CD4-positive, alpha-beta T cell (primary cell): ENCODE measurements at places on chromosomes 11 and 22. TPM values are rescaled to one million over a fixed set of nuclear protein-coding genes. Genes with fewer than 3 reads are reported as not detected.

The KCNK4 gene
- not detected for total RNA-seq

- DNase-seq = no peak
- no peaks in the 10 kb centered on the region for H3K36me3 ChIP-seq
- H3K4me3 ChIP-seq = no peak overlapping the region
- H3K4me1 ChIP-seq = peaks cover 39% of the 10 kb centered on the region
- H3K27me3 ChIP-seq = no peaks in the 10 kb centered on the region
- no peak overlapping the region for H3K27ac ChIP-seq
These were observed 16.5 kb downstream of the TMEM258 start for GRCh38 chr11:61775606-61776554.

GRCh38 chr11:10333490-10333889 is 28.6 kb downstream of the ADM start:
- H3K27me3 ChIP-seq = no peaks in the 10 kb centered on the region
- no peak overlapping the region for H3K4me3 ChIP-seq
- no peak overlapping the region for H3K27ac ChIP-seq

GRCh38 chr11:83836883-83837654 is 550.9 kb upstream of the CCDC90B start:
- DNase-seq = no peak
- H3K36me3 ChIP-seq = no peaks in the 10 kb centered on the region
- H3K4me3 ChIP-seq = no peak overlapping the region
- peaks cover 6% of the 10 kb centered on the region for H3K27me3 ChIP-seq

GRCh38 chr11:113567867-113568544 is 92.8 kb upstream of the DRD2 start:
- no peaks in the 10 kb centered on the region for H3K27me3 ChIP-seq
- H3K4me1 ChIP-seq = no peaks in the 10 kb centered on the region
- DNase-seq = no peak
- H3K36me3 ChIP-seq = no peaks in the 10 kb centered on the region
- H3K27ac ChIP-seq = no peak overlapping the region
- H3K4me3 ChIP-seq = no peak overlapping the region

DNA sequence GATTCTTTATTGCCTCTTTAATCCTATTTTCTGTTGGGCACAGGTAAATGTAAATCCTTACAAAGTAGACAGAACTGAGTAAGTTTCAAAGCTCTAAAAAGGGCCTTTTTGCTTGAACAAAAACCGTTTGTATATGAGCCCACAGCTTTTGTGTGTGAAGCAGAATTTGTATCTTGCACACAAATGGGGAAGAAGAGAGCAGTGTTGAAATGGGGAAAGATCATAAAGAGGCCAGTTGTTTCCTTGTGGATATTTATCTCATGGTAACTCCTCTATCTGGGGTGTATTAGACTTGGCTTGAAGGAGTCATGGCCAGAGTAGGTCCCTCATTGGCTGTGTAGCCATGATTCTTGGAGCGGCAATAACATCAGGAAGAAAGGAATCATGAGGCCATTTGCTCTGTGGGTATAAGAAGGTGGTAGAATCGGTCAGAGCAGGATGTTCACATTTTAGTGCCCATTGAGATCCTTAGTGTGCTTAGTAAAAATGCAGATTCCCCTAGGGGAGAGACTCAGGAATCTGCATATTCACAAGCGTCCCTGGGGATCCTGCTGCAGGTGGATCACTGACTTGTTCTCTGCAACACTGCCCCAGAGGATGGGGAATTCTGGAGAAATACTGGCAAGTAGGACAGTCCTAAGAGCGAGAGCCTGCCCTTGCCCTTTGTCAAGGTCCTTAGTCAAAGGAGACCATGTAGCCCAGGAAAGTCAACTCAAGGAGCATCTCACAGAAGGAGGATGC is 126.5 kb downstream of the LDLRAD3 start:
- H3K27ac ChIP-seq = no peak overlapping the region
- no peak overlapping the region for H3K4me3 ChIP-seq
- no peaks in the 10 kb centered on the region for H3K27me3 ChIP-seq
- no peaks in the 10 kb centered on the region for H3K36me3 ChIP-seq

GRCh38 chr11:66858186-66858938 is 1.5 kb downstream of the LRFN4 start:
- no peak overlapping the region for H3K27ac ChIP-seq
- no peaks in the 10 kb centered on the region for H3K36me3 ChIP-seq
- H3K27me3 ChIP-seq = no peaks in the 10 kb centered on the region
- H3K4me3 ChIP-seq = no peak overlapping the region

GRCh38 chr11:64400667-64401066 is 41.7 kb downstream of the RPS6KA4 start:
- DNase-seq = no peak
- no peak overlapping the region for H3K27ac ChIP-seq
- H3K4me3 ChIP-seq = no peak overlapping the region
- no peaks in the 10 kb centered on the region for H3K36me3 ChIP-seq

The LRRC75B gene
- not detected for total RNA-seq

The TP53I11 gene
- total RNA-seq = 4.6 TPM

The TEX12 gene
- 0.82 TPM for total RNA-seq

The IL18 gene
- 0.27 TPM for total RNA-seq

DNA sequence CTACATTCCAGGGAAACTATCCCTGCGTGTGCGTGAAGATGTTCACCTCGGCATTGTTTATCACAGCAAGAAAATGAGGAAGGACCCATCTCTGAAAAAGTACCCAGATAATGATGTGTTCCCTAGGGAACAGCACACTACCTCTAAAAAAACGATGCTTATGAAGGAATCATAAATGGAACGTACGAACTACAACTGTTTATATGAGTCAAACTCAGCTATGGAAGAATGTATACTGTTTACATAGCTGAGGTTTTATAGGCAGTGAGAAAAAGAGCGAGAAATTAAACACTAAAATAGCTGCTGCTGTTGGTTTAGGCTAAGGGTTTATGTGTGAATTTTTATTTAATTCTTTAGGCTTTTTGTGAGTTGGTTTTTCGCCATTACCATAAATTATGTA is 48.9 kb downstream of the APOL1 start:
- peaks cover 14% of the 10 kb centered on the region for H3K4me1 ChIP-seq
- H3K4me3 ChIP-seq = no peak overlapping the region
- no peak overlapping the region for H3K27ac ChIP-seq
- peaks cover 100% of the 10 kb centered on the region for H3K36me3 ChIP-seq

DNA sequence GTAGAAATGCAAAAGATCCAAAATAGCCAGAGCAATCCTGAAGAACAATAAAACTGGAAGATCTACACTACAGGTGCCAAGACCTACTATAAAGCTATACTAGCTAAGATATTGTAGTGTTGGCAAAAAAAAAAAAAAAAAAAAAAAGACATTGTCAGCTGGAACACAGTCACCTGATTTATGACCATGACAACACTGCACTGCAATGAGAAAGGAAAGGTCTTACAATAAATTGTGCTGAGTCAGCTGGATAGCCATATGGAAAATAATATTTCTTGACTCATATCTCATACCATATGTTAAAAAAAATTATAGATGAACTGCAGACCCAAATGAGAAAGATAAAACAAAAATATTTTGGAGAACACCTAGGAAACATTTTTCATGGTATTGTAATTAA is 3.1 kb upstream of the PANX3 start:
- no peaks in the 10 kb centered on the region for H3K36me3 ChIP-seq
- peaks cover 3% of the 10 kb centered on the region for H3K4me1 ChIP-seq
- DNase-seq = no peak
- no peak overlapping the region for H3K4me3 ChIP-seq

The SYTL2 gene
- 35.4 TPM for total RNA-seq

- no peaks in the 10 kb centered on the region for H3K4me1 ChIP-seq
- no peak overlapping the region for H3K4me3 ChIP-seq
- DNase-seq = no peak
These were observed 7.0 kb downstream of the MMP10 start for GRCh38 chr11:102773386-102773785.

DNA sequence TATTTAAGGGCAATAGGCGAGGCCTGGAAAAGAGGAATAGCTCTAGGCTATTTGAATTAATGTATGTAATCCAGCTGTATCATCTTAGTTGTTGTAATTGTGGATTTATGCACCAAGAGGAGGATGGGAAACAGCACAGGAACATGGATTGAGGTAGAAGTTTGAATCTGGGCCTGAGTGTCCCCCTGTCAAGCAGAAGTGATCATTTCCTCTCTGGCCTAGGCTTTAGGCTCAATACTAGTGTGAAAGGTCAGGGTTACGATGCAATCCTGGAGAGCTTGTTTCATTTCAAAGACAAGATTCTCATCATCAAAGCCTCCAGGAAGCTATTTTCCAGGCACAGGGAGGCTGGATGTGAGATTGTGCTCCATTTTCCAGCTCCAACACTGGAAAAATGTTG is 77.9 kb upstream of the HSD17B12 start:
- no peaks in the 10 kb centered on the region for H3K36me3 ChIP-seq
- no peaks in the 10 kb centered on the region for H3K4me1 ChIP-seq
- H3K27me3 ChIP-seq = peaks cover 3% of the 10 kb centered on the region
